ENCODE measurements at places on chromosomes 3 and 15.

GRCh38 chr15:57595011-57595866 lies 3.5 kb downstream of the MYZAP start:
- no peak for DNase-seq

GRCh38 chr15:43169888-43170287 lies 15.3 kb upstream of the CCNDBP1 start:
- no peak for DNase-seq

GRCh38 chr3:190155752-190156151 lies 35.1 kb upstream of the P3H2 start:
- DNase-seq: no peak

- no peak for DNase-seq
Observed at GRCh38 chr3:134296616-134297015, 46.0 kb upstream of the RYK start.

GRCh38 chr3:161409858-161410257 lies 38.5 kb upstream of the SPTSSB start:
- DNase-seq: no peak

GRCh38 chr3:179887295-179887943 lies 149.3 kb downstream of the PEX5L start:
- DNase-seq: no peak

DNA sequence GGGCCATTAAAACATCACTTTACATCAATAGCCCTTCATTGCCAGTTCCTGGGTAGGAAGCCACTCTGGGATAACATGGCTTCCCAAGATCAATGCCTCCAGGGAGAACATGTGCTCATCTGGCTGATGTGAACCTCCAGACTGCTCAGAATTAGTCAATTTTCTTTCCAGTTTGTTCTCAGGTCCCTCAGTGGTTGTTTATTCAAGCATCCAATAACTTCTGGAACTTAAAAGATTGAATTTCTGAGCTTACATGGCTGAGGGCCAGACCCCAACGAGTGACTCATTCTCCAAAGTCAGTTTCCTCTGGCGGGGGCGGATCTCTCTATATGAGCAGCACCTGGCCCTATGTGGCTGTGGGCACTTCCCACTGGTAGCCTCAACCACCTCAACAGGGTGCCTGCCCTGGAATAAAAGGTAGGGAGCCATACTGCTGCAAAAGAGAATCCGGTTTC lies 34.0 kb downstream of the LYZL4 start:
- DNase-seq: no peak

DNA sequence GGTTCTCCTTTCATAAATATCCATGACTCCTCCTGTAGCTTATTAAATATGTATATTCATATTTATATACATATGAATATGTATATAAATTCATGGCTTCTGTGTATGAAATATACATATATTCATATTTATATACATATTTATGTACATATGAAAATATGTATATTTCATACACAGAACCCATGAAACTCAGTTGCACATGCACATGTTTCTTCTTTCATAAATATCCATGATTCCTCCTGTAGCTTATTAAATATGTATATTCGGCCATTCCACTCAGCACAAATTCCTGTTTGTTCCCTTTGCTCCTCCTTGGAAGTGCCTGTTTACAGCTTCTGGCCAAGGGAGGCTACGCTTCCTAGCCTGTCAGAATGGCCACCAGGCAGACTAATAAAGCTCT lies 221.6 kb downstream of the IL5RA start:
- no peak for DNase-seq

DNA sequence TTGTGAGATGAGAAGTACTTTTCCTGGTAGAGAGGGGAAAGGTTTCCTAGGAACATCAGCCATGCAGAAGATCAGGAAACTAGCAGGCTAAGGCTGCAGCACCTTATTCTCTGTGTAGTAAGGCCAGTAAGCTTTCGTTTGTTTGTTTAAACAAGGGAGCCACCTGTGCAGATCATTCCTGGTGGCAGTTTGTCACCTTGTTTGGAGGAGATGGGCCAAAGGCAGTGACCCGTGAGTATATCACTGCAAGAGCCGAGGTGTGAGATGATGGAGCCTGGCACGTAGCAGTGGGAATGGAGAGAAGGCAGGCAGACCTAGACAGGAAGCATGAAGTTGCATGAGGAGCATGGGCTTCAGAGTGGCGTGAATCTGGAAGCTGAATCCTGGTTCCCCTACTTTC lies 19.6 kb downstream of the ATG7 start:
- DNase-seq: no peak

- no peak for DNase-seq
Observed at GRCh38 chr15:74749832-74750231, 1.2 kb downstream of the CYP1A2 start.

- no peak for DNase-seq
Observed at GRCh38 chr3:13581485-13582365, 32.8 kb downstream of the FBLN2 start.

- no peak for DNase-seq
Observed at GRCh38 chr3:153146191-153147053, 15.6 kb upstream of the RAP2B start.

GRCh38 chr15:45521596-45522327 lies 793 bp downstream of the SLC30A4 start:
- DNase-seq: peak; percentile 20

- DNase-seq: no peak
Observed at GRCh38 chr3:160618363-160618762, 53.0 kb upstream of the KPNA4 start.

DNA sequence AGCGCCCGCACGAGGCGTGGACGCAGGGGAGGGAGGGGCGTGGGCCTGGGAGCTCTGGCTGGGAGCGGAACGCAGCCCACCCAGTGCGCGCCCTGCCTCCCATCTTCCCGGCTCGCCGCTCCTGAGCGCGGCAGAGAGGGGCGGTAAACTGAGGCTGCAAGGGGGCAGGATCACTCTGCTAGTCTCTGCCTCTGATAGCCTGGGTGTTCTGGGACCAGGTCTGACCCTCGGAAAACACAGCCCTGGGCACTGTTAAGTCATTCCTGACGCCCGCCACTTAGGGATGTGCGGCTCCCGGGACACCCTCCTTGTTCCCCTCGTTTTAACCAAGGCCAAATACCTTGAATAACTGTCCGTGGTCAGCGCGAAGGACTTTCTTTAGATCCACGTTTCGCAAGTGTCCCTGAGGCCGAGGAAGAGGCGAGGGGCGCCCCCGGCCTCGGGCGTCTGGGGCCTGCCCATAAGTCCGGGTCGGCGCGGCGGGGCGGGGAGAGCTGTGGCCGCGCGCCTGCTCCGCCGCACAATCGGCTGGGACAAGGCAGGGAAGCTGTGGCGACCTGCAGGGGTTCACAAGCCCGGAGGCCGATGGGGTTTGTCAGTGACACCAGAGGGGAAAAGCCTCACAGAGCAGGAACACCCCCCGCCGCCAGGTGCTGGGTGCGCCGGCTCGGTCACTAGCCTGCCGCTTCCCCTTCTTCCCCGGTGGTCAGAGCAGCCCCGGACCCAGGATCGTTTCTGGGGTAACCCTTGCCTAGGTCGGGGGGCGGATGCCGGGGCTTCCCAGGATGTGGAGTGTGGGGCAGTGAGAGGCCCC lies 1.5 kb downstream of the ITPKA start:
- DNase-seq: peak; percentile 52

GRCh38 chr3:55639896-55640765 lies 153.0 kb upstream of the WNT5A start:
- DNase-seq: no peak

DNA sequence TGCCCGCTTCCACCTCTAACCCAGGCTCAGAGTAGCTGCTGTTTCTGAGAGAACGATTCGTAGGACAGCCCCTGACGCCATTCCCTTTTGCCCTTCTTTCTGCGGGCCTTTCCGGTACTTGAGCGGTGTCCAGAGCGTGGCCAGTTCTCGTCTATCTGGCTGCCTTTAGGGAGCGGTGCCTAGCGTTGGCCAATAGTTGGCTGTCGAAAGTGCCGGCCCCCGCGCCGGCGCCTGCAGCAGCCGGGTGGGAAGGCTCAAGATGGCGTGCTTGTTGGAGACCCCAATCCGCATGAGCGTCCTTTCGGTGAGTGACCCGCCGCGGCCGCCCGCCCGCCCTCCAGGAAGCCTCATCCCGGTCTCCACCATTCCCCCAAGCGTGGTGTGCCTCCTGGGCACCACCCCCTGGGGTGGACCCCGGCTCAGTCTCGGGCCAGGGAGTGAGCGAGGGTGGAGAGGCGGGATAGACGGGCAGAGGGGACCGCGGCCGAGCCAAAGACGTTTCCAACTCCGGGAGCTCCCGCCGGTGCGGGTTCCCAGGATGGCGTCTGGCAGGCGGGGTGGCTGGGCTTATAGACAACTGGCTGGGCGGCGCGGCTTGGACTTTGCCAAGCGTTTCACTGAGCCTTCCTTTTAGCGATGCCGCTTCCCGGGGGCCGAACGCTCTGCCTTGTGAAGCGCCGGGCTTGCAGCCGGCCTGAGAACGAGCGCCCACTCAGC lies at the start of gene ARMC8:
Gene ARMC8, plus strand, starts transcription at position 6 of the 717 bp plus-strand sequence. Its CDS starts 254 bp downstream, at position 260.
- DNase-seq: no peak

DNA sequence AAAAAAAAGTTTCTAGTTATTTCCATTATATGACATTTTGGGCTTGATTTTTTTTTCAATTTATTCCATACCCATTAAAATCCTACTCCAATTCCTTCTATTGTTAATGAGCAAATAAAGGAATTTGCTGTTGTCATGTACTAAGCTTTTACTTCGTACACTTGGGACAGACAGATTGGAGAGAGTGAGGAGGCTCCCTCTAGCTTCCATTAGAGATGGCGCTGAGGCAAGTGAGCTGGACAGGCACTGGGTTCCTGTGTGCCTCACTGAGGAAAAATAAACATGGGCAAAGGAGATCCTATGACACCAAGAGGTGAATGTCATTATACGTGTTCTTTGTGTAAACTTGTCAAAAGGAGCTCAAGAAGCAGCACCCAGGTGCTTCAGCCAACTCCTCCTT lies 441.1 kb upstream of the MDFIC2 start:
- DNase-seq: no peak

GRCh38 chr3:8755564-8756237 lies 13.7 kb downstream of the OXTR start:
- no peak for DNase-seq

DNA sequence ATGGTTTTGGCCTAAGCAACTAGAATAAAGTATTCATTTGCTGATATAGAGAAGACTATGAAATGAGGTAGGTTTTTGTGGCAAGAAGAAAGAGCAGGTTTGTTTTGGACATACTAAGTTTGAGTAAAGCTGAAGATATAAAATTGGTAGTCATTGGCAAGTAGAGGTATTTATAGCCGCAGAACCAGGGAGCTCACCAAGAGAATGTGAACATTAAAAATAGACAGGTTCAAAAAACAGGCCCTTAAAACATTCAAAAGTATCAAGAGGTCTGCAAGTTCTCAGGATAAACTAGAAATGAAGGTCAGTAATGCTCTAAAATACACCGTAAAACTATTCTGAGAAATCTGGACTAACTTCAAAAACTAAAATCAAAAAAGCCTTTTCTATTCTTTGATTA lies 240.7 kb downstream of the SCAPER start:
- no peak for DNase-seq

GRCh38 chr15:79090487-79091203 lies at the start of gene RASGRF1:
TSS of gene RASGRF1 (minus strand) at chr15:79090780. CDS start at chr15:79090498, 282 bp downstream.
- DNase-seq: peak; percentile 22

DNA sequence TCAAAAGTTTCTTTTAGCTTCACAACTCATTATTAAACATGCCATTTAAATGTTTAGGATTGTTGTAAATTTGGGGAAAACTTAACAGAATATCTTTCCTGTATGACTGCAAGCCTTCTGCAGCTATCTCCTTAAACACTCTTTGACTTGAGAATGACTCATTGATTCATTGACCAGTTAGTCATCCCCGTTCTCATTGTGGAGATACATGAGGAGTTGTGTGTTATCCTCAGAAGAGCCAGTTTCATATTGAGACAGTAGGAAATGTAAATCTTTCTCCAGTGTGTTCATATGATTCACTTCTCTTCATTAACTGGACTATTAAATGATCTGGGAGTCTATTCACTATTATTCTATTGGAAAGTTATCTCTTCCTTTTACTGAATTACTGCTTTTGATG lies 83.0 kb downstream of the CRYGS start:
- DNase-seq: no peak

DNA sequence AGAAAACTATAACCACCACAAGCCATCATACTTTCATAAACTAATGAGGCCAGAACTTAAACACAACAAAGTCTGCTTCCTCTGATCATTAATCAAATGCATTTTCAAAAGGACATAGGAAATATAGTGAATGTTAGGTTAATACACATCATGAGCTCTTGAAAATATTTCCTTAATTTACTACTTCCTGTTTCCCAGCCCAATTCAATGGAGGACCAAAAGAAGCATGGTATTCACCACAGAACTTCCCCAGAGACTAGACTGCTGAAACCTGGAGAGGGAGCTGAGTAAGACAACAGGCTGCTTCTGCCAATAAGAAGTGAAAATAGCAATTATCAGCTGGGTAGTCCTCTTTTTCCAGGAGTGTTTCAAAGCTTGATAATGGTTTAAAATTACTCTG lies 250.3 kb downstream of the ULK4 start:
- no peak for DNase-seq

DNA sequence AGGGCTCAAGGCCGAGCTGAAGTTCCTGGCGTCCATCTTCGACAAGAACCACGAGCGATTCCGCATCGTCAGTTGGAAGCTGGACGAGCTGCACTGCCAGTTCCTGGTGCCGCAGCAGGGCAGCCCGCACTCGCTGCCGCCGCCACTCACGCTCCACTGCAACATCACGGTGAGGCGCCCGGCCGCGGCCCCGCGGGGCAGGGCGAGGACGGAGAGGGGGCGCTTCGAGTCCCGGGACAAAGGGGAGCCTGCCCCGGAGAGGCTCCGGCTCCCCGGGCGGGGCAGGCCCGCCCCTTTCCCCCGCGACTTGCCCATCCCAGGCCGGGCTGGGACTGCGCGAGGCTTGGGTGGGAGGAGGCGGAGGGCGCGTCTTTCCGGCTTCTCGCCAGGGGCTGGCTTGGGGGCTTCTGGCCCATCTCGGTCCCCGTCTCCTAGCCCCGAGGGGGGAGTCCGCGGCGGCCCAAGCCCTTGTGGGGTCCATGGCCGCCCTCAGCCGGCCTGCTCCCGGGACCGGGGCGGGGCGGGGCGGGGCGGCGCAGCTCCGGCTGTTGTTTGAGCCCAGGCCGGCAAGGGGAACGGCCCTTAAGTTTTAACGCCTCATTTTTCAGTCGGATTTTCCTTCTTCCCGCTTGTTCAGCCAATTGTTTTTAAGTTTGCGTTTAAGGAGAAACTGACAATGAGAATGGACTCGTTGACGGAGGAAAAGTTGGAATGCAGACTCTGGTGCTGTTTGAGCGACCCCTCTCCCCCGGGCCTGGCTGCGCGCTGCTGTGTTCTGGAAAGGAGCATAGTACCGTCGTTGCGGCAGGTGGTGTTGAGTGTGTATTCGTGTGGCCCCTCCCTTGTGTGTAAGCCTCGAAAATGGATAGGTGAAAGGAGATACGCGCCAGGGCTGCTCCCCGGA lies 683 bp downstream of the UBE2Q2 start:
- peak; percentile 75 for DNase-seq

Measured in GM06990 (cell line).